ENCODE measurements at places on chromosomes 1 and 21.

DNA sequence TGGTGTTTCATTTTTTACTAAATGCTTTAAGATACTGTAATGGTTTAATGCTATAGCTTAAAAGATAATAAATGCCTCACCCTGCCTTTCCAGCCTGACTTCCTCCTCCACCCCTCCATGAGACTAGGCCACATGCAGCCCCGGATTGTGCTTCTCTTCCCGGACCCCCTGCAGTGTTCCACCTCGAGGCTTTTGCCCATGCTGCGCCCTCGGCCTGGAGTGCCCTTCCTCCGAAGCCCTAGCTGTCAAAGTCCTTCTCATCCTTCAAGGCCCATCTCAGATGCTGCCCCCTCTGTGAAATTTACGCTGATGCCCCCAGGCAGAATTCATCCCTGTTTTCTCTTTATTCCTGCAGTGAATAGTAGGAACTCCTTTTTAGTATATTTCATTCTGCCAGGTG, 98.5 kb downstream of the ATP5PO start:
- no peak for DNase-seq

- DNase-seq = peak; percentile 29
Observed at GRCh38 chr1:225652729-225653462, at the start of gene ENAH. Gene ENAH, minus strand, starts transcription at chr1:225653123. Its CDS starts 433 bp downstream, at chr1:225652690.

DNA sequence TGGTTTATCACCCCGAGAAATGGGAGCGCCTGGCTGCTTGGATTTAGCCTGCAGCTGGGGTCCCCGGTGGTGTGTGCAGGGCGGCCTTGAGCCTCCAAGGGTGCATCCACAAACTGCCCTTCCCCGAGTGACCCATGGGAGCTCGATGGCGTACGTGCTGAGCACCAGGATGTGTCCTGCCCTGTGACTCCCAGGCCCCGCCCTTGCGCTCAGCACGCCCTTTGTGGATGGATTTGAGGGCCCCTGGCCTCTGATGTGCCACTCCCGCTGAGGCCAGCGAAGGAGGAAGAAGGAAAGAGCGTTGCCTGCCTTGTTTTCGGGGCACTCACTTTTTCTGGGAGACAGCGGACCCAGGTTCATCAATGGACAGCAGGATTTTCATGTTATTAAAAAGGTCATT, 1.7 kb upstream of the TFF3 start:
- no peak for DNase-seq

- DNase-seq = no peak
Observed at GRCh38 chr1:153961421-153961820, 1.9 kb downstream of the SLC39A1 start.

DNA sequence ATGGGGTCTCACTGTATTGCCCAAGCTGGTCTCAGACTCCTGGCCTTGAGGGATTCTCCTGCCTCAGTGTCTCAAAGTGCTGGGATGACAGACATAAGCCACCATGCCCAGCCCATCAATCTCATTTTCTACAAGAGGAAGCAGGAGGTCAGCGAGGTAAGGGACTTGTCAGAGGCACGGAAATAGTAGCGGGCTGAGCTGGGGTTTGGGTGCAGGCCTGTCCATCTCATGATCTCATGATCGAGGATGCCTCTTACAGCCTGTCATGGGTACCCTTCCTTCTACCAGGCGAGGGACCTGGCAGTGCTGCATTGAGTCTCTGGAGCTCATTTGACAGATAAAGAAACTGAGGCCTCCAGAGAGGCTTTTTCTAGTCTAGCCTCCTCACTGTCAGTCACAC, 28.5 kb upstream of the SCCPDH start:
- DNase-seq = no peak

DNA sequence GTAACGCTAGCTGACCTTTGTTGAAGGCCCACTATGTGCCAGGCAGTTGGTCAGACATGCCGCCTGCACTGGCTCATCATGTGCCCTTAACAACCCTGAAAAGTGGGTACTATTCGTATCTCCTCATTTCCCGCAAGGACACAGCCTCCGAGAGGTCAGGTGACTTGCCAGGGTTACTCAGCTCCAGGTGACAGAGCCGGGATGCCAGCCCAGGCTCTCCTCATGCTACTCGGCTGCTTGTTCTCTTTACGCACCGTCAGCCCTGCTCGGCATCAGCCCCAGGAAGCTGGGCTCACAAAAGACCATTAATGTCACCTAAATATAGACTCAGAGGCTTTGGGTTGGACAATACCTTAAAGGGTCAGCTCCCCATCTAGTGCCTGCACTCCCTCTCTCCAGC, 29.0 kb downstream of the GRHL3 start:
- no peak for DNase-seq

DNA sequence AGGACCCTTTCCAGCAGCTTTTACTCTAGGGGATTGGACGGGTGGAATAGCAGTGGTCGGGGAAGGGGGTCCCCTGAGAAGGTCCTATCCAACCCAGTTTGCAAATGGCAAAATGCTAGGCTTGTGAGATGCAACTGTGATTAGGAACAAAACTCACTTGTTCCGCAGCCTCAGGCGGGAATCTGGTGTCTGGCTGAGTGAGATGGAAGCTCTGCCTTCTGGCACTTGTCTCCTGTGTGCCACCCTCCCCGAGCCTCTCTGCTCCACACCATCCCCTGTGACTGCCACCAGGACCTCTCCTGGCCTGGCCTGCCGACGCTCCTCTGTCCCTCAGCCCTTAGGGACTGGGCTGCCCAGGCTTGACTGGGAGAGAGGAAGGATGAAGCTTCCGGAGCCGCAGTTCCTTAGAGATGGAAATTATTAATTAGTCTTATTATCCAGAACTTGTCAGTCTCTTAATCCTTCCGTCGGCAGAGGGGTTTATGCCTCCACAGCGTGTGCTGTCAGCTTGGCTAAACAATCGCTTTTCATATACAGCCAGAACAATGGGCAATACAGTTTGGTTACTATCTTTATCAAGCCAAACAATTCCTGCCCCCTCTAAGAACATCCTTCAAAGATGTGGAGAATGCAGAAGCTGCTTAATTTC, 292.8 kb upstream of the VAMP3 start:
- DNase-seq = no peak

- no peak for DNase-seq
Observed at GRCh38 chr21:33441489-33442477, 38.0 kb downstream of the TMEM50B start.

- no peak for DNase-seq
Observed at GRCh38 chr1:48807554-48808260, 31.0 kb upstream of the BEND5 start.

DNA sequence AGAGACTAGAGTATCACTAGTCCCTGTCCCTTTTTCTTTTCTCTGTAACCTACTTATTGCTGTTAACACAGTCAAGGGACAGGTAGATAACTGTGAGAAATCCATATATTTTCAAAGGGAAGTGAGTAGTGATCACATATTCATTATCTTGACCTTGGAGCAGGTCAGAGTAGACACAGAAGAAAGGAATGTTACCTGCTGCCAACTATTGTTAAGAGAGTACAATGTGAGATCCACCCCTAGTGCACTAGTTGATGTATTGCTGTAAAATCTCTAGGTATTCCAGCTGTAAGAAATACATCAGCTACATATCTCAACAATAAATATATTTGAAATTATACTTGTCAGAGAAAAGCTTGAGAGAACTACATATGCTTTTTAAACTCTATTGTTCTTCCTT, 68.7 kb upstream of the ADGRL2 start:
- DNase-seq = no peak

DNA sequence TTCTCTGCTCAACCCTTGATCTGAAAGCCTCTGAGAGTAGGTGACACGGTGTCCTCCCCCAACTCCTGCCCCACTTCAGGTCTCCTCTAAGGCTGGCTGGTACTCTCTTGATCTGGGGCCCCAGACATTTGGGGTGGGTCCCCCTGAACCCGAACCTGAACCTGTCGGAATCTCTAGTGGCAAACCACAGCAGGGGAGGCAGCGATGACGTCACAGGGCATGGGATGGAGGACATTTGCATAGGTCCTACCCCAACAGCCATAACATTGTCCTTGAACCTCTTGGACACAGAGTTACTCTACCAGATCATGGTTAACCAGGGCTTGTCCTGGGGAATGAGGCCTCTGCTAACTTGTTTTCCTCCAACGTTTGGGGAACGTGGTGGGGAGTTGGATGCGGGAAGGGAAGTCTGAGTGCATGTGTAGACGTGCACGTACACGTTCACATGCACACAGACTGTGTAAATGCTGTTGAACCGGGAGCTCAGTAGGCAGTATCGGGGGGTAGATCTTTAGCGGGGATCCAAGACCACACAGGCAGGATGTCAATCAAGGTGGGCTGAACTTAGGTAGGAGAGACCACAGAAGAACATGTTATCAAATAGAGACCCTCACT, 32.4 kb downstream of the CITED4 start:
- DNase-seq = no peak

- DNase-seq = peak; percentile 70
Observed at GRCh38 chr1:66374561-66375111, 159.3 kb upstream of the SGIP1 start.

GRCh38 chr1:18869847-18870594, 10.6 kb upstream of the TAS1R2 start:
- DNase-seq = no peak

DNA sequence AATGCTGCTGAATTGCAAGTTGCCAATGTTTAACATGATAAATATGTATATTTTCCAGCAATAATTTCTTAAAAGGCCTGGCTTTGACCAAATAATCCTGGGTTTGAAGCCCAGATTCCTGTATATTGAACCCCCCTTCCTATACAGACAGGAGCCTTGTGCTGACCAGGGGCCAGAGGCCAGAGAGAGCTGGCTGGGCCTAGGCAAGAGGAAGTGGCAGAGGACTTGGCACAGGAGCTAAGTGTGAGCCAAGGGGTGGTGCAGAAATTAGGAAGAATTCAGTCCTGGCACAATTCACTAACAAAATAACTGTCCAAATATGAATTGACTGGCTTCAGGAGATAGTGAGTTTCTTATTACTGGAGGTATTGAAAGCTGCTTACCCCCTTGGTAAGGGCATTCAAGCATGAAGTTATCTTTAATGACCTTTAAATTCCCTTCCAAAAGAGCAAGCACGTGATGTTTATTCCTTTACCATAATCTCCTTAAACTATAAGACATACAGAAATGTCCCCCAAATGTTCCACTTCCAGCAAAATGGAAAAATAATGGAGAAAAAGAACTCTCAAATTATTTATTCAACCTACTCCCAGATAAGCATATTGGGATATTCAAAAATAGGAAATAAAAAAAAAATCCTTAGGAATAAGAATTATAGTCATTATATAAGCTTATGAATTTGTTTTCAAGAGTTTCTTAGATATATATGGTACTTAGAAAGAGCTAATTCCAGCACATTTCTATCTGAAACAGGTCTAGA, 26.6 kb downstream of the NIBAN1 start:
- no peak for DNase-seq

DNA sequence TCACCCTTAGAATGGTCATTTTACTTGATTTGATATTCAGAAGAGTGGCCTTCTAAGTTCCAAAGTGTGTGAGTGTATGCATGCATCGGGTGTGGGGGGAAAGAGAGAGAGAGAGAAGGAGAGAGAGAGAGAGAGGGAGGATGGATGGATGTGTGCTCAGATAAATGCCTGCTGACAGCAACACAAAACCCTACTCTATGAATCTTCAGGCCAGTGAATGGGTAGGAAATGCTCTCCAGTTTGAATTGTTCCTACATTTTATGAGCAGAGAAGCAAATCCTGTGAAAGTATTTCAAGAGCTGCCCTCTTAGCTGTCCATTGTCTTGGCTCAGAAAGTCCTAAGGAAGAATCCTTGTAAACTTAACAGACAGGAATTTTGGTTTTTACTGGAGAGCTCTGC, 7.4 kb downstream of the JAM2 start:
- no peak for DNase-seq

- no peak for DNase-seq
Observed at GRCh38 chr1:29583727-29584126, 347.4 kb downstream of the PTPRU start.

- DNase-seq = peak; percentile 83
Observed at GRCh38 chr1:225460737-225461532, 33.1 kb upstream of the LBR start.

DNA sequence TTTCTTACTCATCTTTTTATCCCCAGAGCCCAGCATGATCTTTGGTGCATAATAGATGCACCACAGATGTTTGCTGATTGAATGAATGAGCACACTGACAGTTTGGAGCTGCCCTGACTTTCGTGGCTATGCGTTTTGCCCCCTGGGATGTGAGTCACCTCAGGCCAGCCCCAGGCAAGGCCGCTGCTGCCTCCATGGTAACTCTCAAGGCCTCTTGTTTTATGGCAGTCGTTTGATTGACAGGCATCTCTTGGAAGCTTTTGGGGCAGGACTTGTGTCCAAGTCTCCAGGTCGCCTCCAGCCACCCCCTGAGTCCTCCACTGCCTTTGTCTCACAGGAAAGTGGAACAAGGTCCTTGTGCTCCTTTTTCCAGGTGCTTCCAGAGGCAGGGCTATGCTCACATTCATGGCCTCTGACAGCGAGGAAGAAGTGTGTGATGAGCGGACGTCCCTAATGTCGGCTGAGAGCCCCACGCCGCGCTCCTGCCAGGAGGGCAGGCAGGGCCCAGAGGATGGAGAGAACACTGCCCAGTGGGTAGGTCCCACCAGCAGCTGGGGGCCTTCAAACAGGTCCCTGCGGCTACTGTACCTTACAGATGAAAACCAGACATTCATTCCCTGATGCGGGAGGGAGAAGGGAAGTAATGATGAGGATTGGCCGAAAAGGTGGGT, 11.2 kb downstream of the PSEN2 start:
- no peak for DNase-seq

DNA sequence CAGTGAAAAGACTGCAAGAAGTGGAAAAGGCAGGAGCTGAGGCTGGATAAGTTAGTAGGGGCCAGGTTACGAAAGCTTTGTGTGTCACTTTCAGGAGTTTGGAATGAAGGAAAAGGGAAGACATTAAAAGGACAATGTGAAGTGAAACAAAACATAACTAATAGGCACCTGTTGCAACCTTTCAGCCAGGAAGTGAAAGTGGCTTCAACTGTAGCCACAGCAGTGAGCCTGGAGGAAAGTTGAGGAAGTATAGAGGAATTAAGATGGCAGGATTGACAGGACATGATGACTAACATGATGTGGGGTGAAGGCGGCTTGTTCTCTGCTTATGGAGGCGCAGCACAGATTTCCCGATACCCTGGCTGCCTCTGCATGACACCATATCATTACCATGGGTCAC, 68.9 kb downstream of the C4BPA start:
- no peak for DNase-seq

DNA sequence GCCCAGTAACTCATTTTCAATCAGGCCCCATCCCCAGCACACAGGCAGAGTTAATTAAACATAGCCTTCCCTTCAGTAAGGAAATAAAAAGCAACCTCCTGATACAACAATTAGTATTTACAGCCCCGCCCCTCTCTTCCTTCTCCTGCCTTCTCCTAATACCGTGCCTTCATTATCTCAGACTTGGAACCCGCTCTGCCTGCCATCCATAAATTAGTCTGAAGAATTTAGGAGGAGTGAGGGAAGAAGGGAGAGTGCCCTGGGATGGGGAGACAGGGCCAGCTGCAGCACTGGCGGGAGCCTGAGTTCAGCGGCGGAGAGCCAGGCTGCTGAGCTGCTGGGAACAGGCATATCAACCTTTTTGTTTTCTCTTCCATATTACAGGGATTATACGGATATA, 172.8 kb downstream of the ACTL8 start:
- no peak for DNase-seq

- no peak for DNase-seq
Observed at GRCh38 chr1:30895944-30896660, 12.5 kb downstream of the SDC3 start.
